ENCODE measurements at places on chromosomes 4 and X.

DNA sequence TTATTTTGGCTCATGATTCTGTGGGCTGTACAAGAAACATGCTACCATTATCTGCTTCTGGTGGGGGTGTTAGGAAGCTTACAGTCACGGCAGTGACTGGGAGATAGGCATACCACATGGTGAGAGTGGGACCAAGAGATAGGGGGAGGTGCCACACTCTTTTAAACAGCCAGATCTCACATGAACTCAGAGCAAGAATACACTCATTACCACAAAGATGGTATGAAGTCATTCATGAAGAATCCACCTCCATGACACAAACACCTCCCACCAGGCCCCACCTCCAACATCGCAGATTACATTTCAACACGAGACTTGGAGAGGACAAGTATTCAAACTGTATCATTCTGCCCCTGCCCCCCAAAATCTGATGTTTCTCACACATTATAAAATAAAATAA is 2396.7 kb downstream of the PCDH7 start:
- DNase-seq = peak; percentile 54

GRCh38 chrX:75131973-75132627 is 24.0 kb downstream of the ABCB7 start:
- DNase-seq = no peak

GRCh38 chr4:97370568-97370967 is 772.7 kb downstream of the STPG2 start:
- DNase-seq = peak; percentile 1

DNA sequence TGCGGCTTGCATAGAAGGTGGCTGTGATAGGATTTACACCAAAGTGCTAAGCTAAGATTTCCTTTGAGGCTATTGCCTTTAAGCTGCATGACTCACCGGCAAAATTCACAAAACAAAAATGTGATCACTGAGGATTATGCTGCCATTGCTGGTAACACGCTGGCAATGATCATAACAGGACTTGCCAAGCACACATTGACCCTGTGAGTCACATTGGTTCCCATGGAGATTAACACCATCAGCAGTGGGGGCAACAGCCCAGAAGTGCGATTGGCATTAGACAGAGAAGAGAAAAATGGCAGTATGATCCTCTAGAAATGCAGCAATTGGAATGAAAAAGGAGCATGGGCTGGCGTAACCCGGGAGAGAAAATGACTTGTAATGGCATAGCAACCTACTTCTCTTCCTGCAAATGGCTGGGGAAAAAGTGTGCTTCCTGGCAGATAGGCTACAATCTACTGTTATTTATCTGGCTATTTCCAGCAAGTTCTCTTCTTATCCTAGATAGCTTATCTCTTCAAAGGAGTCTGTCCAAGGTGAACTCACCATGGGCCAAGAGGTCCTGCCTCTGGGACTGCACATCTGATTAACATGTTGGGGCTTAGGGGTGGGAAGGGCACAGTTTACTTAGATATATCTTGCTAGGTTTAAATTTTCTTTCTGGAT is 314.2 kb upstream of the IGFBP7 start:
- peak; percentile 73 for DNase-seq

GRCh38 chrX:112798736-112799135 is 41.9 kb downstream of the AMOT start:
- peak; percentile 1 for DNase-seq

- peak; percentile 78 for DNase-seq
Measured at GRCh38 chrX:42755815-42756214, 22.1 kb downstream of the PPP1R2C start.

DNA sequence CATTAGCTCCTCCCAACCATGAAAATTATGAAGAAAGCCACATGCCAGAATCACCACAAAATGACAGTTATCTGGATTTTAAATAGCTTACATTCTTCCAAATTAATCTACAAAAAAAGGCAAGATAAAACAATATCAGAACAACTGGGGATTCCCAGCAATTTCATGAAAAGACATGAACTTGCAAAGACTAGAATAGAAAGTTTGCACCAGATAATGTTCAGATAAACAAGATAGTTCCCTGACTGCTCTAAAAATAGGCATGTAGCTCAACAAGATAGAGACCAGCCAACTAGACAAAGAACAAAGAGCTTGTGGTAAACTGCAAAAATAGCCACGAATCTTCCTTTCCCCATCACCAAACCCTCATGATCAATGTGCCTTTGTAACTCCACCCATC is 30.3 kb upstream of the DDX53 start:
- DNase-seq = peak; percentile 65

DNA sequence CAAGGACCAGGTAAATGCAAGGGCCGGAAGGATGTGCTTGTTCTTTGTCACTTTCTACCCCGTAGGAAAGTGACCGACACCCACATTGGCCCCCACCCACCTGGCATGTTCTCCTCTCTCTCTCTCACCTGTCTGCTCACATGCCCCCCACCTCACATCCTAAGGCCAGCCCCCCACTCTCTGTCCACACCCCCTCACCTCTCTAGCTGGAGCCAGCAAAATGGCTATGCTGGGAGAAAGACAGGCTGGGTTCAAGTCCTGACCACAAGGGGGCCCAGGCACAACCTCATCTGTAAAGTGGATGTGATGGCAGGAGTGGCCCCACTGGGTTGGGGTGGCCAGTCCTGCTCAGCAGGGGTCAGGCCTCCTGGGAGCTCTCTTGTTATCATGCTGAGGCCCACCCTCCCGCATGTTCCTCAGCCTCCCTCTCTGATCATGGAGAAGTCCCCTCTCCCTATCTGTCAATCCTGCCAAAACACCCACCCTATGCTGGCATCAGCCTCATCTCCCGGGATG is 1.7 kb upstream of the PPP2R2C start:
- DNase-seq = no peak

- peak; percentile 37 for DNase-seq
Measured at GRCh38 chr4:2850966-2851798, 7.5 kb downstream of the ADD1 start.

GRCh38 chr4:89545315-89545714 is 237.7 kb upstream of the GPRIN3 start:
- no peak for DNase-seq

- DNase-seq = peak; percentile 60
Measured at GRCh38 chr4:41212616-41213203, 1.6 kb downstream of the APBB2 start.

- peak; percentile 71 for DNase-seq
Measured at GRCh38 chr4:168524006-168524405, 27.2 kb downstream of the PALLD start.

DNA sequence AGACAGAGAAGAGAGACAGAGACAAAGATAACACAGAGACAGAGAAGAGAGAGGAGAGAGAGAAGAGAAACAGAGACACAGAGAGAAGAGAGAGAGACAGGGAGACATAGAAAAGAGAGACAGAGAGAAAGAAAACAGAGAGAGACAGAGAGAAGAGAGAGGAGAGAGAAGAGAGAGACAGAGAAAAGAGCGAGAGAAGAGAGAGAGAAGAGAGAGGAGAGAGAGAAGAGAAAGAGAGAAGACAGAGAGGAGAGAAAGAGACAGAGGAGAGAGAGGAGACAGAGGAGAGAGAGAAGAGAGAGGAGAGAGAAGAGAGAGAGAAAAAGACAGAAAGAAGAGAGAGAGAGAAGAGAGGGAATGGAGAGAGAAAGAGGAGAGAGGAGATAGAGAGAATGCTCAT is 601.1 kb upstream of the PRKX start:
- DNase-seq = no peak

GRCh38 chr4:140018931-140019618 is 134.9 kb downstream of the MAML3 start:
- DNase-seq = no peak

GRCh38 chr4:129326571-129327460 is 230.9 kb downstream of the C4orf33 start:
- DNase-seq = no peak

DNA sequence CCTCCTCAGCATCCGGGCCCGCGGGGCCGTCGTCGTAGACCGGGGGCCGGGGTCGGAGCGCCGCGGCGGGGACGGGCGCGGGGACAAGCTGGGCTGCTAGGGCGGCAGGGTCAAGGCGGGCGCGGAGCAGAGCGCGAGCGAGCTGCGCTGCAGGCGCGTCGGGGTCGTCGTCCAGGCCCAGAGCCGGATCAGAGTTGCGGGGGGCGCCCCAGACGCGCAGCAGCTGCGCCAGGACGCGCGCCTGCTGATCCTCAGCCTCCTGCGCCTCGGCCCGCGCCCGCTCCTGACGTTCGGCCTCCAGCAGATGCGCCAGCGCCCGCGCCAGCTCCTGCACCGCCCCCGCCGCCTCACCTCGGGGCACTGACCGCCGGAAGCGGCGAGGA is 3.5 kb downstream of the PCSK1N start:
- no peak for DNase-seq

DNA sequence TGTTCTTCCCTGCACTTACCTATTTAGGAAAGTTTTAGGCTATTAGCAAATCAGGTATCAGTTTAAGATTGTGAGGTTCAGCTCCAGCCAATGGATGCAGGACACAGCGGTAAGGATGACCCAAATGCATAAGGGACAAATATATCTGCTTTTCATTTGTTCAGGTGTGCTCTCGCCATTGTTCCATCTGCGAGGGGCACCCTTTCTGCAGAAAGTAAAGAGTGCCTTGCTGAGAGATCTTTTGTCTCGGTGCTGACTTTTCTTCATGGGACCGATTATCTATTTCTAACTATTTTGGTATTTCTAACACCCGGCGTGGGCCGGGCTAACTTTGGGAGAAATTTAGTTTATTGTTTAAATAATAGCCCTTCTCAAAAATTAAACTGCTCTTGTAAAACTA is 49.0 kb downstream of the CCDC149 start:
- no peak for DNase-seq

Data from fibroblast of skin of right biceps (primary cell).